ENCODE measurements at places on chromosomes 7 and 10. TPM values are rescaled to one million over a fixed set of nuclear protein-coding genes. Genes with fewer than 3 reads are reported as not detected.

The TAS2R41 gene
- total RNA-seq = not detected

The FKBP6 gene
- total RNA-seq = not detected

The NIPSNAP2 gene
- 39.7 TPM for total RNA-seq

The PON1 gene
- not detected for total RNA-seq

DNA sequence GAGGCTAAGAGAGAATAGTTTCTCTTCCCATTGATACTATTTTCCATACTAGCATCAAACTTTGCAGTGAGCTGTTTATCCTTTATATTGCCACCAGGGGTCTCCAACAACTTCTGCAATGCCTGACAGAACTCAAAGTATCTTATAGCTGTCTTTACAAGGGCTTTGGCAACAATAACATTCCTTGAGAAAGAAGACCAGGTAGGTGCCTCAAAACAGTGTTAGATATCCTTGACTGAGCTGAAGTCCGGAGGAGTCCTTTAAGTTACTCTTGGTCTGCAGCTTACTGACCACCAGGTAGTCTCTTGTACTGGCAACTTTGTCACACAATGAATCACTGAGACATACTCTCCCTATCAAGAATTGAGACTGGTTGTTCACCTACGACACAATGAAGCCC is 30.0 kb upstream of the TES start:
- no peak overlapping the region for H3K27ac ChIP-seq
- peak; percentile 77 for DNase-seq
- 0 out of 2 replicates have a peak, but pooled peaks cover 5% of the 10 kb centered on the region for H3K36me3 ChIP-seq
- H3K4me3 ChIP-seq = no peak overlapping the region

- H3K27ac ChIP-seq = no peak overlapping the region
- no peaks in the 10 kb centered on the region for H3K4me1 ChIP-seq
- no peak overlapping the region for H3K4me3 ChIP-seq
- no peaks in the 10 kb centered on the region for H3K36me3 ChIP-seq
- H3K27me3 ChIP-seq = peaks cover 89% of the 10 kb centered on the region
These were observed 69.5 kb downstream of the PAX2 start for GRCh38 chr10:100814751-100815474.

The GSDME gene
- total RNA-seq = 63.6 TPM

The SPDYE17 gene
- not detected for total RNA-seq

DNA sequence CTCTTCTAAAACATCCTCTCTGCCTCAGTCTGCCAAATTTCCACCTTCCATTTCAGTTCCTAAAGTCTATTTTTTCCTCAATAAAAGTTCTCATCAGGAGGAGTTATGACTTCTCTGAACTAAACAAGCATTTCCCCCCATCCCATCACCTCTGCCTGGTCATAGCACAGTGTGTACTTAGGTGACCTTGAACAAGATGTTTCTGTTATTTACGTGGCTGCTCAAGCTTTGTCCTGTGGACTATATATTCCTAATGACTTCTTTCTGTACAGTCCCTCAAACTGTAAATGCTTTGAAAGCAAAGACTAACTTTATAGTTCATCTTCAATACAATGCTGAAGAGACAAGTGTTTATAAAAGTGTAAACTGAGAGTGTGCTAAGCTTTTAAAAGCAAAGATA is 166.9 kb downstream of the CPEB3 start:
- H3K4me1 ChIP-seq = peaks cover 9% of the 10 kb centered on the region
- no peaks in the 10 kb centered on the region for H3K36me3 ChIP-seq
- H3K27me3 ChIP-seq = no peaks in the 10 kb centered on the region
- no peak for DNase-seq
- no peak overlapping the region for H3K27ac ChIP-seq
- H3K4me3 ChIP-seq = no peak overlapping the region

The CALHM1 gene
- total RNA-seq = not detected

The UCMA gene
- total RNA-seq = not detected

DNA sequence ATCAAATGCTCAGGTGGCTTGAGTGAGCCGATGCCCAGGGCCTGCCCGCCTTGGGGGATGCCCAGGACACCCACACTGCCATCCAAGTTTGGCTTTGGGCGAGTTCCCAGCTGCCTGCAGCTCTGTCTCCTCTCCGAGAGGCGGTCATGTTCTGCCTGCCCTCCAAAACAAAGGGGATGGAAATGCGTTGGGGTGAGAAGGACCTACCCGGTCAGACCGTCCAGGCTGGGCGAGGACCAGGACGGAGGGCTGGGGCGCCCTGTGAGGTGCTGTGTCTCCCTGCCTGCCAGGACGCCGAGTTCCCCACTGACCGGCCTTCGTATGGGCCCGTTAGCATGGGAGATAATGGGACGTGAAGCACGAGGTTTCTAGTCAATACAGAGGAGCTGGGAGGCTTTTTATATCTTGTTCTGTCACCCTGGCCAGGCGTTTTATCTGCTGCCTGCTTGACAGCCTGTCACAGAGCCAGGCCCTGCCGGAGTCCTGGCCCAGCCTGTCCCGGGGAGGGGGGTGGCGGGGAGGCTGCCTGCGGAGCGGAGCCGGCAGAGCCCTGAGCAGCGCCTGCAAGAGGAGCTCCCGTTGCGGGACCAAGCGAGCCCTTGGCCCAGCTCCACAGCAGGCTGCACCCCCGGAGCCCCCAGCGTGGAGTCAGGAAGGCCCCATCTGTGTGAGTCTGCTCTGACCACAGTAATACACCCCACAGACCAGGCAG is 22.0 kb upstream of the ELFN1 start:
- H3K27ac ChIP-seq = no peak overlapping the region
- no peak overlapping the region for H3K4me3 ChIP-seq
- H3K36me3 ChIP-seq = no peaks in the 10 kb centered on the region

DNA sequence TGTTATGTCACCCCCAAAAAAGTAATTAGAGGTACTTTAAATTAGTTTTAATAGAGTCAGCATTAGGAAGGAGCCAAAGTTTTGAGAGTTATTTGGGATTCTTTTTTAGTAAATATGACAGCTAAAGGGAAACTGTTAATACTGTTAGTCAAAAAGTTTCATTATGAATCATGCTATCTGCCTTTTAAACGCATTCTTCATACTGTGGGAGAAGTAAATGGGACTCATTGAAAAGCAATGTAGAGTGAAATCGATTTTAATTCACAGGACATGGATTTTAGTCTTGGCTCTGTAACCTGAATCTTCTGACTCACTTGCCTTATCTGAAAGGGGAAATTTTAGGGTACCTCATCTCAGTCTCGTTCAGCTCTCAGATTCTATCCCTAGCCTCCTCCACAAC is 105.1 kb downstream of the AASS start:
- H3K27ac ChIP-seq = no peak overlapping the region
- H3K4me3 ChIP-seq = no peak overlapping the region
- DNase-seq = peak; percentile 1
- H3K36me3 ChIP-seq = no peaks in the 10 kb centered on the region
- no peaks in the 10 kb centered on the region for H3K27me3 ChIP-seq

DNA sequence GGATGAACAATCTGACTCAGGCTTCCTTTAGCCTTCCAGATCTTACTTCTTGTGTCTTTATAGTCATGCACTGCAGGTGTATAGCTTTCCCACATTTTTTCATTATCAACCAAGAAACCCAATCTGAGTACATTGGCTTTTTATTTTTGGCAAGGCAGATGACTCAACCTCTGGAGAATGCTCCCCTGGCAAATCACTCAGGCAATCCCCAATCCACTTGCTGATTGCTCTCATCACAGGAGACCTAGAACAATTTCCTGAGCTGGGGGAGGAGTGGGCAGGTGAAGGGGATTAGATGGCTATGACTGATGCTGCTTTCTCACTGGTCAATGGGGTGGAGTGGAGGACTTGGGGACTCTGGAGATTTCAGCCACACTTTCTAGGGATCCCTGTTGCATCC is 134.4 kb downstream of the SLC16A9 start:
- H3K4me3 ChIP-seq = no peak overlapping the region
- H3K27ac ChIP-seq = no peak overlapping the region
- no peak for DNase-seq
- no peaks in the 10 kb centered on the region for H3K4me1 ChIP-seq
- H3K36me3 ChIP-seq = no peaks in the 10 kb centered on the region

DNA sequence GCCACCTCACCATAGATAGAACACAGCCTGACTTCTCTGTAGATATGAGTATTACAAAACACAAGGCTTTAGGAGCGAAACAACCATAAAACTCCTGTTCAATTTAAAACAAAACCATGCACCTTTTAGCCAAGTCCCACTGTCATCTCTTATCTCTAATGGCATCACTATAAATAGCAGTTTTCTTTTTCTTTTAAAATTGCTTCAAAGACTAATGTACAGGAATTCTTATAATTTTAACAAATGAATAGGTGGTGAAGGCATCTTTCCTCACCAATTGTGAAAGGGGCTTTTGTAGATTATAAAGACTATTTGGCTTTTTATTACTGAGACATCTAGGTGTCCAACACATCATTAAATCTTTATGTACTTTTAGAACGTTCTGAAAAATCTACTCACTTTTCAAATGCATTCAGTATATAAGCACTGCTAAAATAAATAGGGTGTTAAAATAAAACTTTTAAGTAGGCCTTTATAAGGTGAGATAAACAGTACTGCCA is 205.7 kb upstream of the GRM3 start:
- DNase-seq = no peak
- no peaks in the 10 kb centered on the region for H3K27me3 ChIP-seq
- H3K36me3 ChIP-seq = no peaks in the 10 kb centered on the region
- H3K4me1 ChIP-seq = no peaks in the 10 kb centered on the region
- H3K4me3 ChIP-seq = no peak overlapping the region

DNA sequence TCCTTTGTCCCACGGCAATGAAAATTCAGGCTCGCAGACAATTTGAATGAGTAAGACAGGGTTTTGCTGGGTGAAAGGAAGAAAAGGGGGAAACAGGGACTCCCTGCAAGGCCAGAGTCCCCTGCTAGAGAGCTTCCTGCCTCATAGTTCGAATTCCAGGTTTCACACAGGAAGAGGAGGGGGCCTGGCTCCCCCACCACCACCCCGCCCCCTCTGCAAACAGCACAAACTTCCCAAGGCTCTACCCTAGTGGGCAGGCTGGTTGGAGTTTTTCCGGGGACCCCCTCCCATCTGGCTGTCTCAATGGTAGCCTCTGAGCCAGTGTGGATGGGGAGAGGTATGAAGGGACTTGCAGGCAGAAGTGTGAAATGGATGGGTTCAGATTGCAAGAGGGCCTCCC is 57.4 kb upstream of the NEBL start:
- no peaks in the 10 kb centered on the region for H3K27me3 ChIP-seq
- no peak for DNase-seq
- no peaks in the 10 kb centered on the region for H3K4me1 ChIP-seq
- no peak overlapping the region for H3K27ac ChIP-seq

DNA sequence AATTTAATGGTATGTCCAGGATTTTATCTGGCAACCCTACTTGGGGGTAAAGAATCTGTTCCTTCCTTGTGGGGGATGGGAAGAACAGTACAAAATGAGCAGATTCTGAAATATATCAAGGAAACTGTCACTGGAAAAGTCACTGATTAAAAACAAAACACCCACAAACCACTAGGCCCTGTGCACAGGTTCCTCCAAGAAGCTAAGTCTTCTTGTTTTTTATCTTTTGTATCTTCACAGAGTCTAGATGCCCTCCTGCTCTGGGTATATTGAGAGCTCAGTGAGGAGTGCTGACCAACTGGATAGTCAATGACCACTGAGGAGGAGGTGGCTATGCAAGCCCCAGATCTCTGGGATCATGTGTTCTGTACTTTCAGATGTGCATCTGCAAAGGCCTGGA is 86.8 kb upstream of the ANKRD1 start:
- no peaks in the 10 kb centered on the region for H3K4me1 ChIP-seq
- no peak overlapping the region for H3K4me3 ChIP-seq
- H3K36me3 ChIP-seq = no peaks in the 10 kb centered on the region
- H3K27ac ChIP-seq = no peak overlapping the region
- H3K27me3 ChIP-seq = no peaks in the 10 kb centered on the region

GRCh38 chr10:13475124-13475523 is 53.7 kb downstream of the BEND7 start:
- DNase-seq = no peak
- no peaks in the 10 kb centered on the region for H3K4me1 ChIP-seq
- H3K27ac ChIP-seq = no peak overlapping the region

DNA sequence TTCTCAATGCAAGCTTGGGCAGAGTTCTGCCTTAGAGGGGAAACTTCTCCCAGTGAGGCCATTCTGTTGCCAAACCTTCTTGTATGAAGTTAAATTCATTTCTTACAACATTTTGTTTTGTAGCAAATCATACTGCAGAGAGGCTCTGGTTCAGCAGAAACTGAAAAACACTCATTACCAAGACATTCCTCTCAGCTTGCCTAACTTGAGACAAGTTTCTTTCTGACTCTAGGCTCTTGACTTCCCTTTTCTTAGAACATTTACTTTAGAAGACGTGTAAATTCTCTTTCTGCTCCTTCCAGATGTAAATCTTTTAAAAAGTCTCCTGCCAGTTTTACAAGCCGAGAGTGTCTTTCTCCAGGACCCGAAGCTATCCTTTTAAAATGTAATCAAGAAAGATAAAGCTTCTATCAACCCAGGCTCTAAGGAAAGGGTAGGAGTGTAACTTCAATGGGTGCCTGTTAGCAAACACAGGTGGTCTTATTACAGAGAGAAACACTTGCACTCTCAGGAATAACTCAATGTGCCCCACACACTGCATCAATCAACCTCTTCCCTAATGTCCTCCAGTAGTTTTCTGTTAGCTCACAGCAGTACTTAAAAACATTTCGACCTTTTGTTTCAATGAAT is 80.5 kb upstream of the TAS2R16 start:
- H3K4me1 ChIP-seq = no peaks in the 10 kb centered on the region
- no peak overlapping the region for H3K4me3 ChIP-seq
- DNase-seq = no peak
- H3K27me3 ChIP-seq = no peaks in the 10 kb centered on the region
- H3K27ac ChIP-seq = no peak overlapping the region

GRCh38 chr7:12570168-12570533 is 369 bp upstream of the SCIN start:
- H3K4me1 ChIP-seq = no peaks in the 10 kb centered on the region
- H3K4me3 ChIP-seq = peak overlapping the region; percentile 60
- peak; percentile 54 for DNase-seq
- no peaks in the 10 kb centered on the region for H3K36me3 ChIP-seq
- H3K27me3 ChIP-seq = peaks cover 20% of the 10 kb centered on the region

- peak overlapping the region; percentile 96 for H3K27ac ChIP-seq
- no peaks in the 10 kb centered on the region for H3K27me3 ChIP-seq
- H3K4me1 ChIP-seq = peaks cover 36% of the 10 kb centered on the region
- peak overlapping the region; percentile 79 for H3K4me3 ChIP-seq
- peak; percentile 45 for DNase-seq
These were observed 2.7 kb downstream of the MAFK start for GRCh38 chr7:1533255-1533546.
